Endodermal cell (in vitro differentiated cells): ENCODE measurements at places on chromosomes 5 and 9.

GRCh38 chr5:144267961-144268513 is 97.4 kb downstream of the KCTD16 start:
- DNase-seq, result no peak

- DNase-seq, result peak; percentile 18
Measured at GRCh38 chr5:2256691-2257280, 374.1 kb upstream of the IRX4 start.

DNA sequence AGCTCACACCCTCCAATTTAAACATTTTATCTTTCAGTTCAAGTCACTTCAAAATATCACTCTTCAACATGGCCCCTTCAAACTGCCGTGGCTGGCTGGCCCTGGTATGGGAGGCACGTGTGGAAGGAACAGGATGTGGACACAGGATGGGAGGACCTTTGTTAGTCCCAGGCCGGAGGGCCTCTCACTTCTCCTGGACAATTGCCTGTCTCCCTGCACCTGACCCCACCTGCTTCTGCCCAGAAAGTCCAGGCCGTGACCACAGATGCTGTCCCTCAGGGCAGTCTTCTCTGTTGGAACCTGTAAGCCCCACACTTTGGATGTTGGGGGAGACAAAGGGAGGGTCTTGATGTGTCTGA is 19.4 kb downstream of the AMBP start:
- DNase-seq, result peak; percentile 28

DNA sequence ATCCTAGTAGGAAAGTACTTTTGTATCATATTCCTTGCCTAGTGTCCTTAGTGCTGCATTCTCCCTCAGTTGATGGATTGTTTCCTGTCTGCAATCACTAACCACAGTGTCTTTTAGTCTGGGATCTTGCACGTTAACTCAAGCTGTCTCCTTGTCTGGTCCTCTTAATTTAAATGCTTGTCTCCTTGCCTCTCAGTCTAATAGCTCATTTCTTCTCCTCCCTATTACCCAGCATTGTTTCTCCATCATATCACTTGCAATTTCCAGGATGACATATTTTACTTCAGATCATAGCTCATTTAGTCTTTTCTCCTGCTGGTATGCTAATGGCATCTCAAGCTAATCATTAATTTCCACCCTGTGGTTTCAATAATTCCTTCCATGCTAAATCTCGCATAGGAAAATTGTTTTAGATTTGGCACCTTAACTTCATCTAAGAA is 2052.0 kb upstream of the C9orf72 start:
- no peak for DNase-seq

GRCh38 chr5:66628561-66628960 is 32.4 kb downstream of the MAST4 start:
- DNase-seq, result no peak

- DNase-seq, result no peak
Measured at GRCh38 chr9:16458696-16459420, 411.6 kb downstream of the BNC2 start.

DNA sequence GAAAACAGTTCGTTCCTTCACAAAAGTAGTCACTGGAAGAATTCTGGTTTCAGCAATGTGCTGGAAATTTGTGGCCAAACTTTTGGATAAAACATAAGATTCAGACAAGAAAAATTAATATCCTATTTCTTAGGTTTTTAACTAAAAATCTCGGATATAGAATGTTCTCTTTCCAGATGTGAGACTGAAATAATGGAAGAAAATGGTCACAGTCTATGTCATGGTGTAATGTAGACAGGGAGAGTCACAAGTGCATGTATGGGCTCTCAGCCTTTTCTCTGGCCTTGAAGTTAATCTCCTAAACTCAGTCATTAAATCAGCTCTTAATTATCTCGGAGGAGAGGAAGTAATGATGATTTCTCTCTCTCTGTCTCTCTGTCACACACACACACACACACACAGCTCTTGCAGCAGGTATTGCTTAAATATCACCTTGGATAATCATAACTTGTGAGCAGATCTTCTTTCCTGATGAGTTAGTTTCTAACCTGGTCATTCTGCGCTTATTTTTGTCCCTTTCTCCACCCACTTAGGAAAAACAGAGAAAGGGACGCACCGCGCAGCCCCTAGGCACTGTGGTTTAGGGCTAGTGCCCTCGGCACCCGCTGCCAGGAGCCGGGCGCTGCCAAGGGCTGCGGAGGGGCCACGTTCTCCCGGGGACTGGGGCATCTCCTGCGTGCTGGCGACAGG is 672 bp upstream of the ITGA2 start:
- DNase-seq, result no peak

DNA sequence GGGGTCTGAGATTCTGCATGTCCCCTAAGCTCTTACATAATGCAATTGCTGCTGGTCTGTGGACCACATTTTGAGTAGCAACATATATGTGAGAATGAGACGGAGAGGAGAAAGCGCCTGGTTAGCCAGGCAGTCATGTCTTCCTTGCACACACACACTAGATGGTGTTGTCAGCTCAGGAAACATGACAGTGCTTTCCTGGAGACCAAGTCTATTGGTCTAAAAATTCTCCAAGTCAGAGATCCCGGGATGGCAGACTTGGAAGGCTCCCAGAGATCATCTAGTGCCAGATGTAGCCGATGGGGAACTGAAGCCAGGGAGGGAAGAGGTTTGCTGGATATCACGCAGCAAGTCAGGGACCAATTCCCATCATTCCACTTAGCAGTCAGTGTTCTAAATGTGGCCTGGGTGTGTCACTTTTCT is 53.4 kb downstream of the GALNT12 start:
- DNase-seq, result peak; percentile 53

GRCh38 chr5:98296426-98296825 is 477.0 kb upstream of the RGMB start:
- DNase-seq, result no peak

GRCh38 chr5:41218929-41219657 is 5.8 kb upstream of the C6 start:
- no peak for DNase-seq

GRCh38 chr5:155953335-155953734 is 373.6 kb upstream of the SGCD start:
- DNase-seq, result no peak

DNA sequence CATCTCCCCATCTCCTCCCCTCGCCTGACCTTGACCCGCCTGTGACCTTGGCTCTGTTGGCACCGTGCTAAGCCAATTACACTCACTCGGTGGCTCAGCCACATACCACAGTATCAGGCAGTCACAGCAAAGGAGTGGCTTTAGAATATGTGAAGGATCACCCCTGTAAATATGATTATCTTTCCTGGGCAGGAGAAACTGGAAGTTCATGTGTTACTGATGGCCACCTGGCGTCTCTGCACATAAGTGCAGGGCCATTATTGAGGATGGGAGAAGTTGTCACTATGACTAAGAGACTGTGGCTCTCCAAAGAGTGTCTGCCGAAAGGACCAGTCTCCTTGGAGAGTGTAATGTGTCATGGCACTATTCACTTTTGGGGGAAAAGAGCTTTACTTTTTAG is 116.9 kb upstream of the S1PR3 start:
- DNase-seq, result no peak

DNA sequence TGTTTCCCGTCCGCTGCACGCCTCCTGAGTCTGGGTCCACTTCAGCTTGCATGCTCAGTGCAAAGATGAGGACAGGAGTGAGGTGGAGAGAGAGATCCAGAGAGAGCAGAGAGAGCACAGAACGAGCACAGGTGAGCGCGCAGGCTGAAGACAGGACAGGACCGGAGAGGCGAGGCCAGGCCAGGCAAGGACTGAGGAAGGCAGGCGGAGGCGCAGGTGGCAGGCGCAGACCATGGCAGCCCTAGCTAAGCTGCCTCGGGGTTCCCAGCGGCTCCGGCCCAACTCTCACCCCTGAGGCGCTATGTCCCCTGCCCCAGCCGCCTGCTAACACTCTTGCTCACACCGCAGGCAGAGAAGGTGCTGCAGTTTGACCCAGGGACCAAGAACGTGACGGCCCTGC is 9.7 kb downstream of the GRIN1 start:
- DNase-seq, result no peak

DNA sequence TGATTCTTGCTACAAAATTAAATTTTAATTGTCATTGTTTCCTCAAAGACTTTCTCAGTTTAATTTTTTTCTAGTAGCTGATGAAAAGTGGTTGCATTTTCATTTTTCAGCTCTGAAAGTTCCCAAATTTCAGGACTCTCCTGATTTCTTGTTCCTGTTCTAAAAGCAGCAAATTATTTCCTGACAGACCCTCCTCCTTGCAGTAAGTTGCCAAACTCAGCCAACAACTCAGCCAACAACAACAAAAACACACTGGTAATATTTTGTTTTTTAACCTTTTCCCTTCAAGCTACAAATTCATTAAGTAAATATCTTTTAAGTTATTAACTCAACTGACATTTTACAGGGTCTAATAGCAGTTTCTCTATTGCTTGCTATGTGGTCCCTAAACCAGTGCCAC is 487.8 kb upstream of the NUDT12 start:
- DNase-seq, result no peak

DNA sequence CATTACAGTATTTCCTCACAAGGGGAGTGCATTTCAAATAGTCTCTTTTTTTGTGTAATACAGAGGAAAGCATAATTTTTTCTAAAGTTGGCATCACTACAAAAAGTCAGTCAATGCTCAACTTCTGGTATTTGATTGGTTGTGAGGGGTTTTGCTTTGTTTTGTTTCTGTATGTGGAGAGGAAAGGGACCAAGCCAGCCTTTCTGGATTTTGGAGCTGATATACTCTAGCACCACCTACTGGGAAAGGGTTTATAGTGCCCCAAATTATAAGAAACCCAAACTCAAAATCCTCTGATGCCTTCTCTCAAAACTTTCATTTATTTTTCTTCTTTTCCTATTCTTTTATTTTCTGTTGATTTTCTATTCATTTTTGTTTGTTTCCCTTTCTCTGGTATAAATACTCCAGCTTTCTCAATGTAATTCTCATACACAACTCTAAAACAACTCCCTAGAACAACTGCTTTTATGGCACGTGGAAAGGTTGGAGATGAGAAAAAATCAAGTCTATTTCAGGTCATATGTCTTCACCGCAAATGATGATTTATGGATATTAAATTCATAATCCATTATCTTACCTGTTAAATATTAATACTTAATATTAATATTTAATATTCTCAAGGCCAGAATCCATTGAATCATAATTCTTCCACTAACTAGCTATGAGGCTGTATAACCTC is 69.5 kb upstream of the ANXA1 start:
- no peak for DNase-seq

- no peak for DNase-seq
Measured at GRCh38 chr5:119328753-119329602, 26.8 kb upstream of the TNFAIP8 start.

DNA sequence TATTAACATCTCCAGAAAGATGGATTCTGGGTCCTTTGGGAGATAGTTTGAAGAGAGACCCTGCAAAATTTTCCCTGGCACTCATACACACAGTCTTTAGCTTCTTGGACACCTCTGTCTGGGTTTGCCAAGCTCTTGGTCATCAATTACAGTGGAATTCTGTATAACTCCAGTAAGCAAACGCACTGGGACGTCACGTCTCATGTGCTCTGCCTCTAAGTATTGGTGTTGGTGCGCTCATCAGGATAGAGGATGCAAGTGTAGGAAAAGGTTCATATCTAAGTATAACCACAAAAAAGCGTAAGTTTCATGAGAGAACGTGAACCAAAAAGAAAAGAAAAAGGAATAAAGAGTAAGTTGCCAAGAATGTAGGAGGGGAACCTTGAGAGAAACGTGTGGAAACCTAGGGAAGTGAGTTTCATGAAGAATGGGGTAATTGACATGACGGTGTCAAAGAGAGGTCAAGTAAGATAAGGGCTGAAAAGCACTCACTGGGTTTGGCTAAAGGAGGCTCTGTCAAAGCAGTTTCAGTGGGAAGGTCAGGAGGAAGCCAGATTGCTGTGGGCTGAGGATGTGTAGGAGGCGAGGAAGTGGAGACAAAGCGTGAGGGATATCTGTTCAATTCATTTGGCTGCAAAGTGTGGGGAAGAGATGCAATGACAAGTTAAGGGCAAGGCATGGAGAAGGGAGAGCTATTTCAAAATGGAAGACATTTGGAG is 92.7 kb downstream of the RAD23B start:
- no peak for DNase-seq

DNA sequence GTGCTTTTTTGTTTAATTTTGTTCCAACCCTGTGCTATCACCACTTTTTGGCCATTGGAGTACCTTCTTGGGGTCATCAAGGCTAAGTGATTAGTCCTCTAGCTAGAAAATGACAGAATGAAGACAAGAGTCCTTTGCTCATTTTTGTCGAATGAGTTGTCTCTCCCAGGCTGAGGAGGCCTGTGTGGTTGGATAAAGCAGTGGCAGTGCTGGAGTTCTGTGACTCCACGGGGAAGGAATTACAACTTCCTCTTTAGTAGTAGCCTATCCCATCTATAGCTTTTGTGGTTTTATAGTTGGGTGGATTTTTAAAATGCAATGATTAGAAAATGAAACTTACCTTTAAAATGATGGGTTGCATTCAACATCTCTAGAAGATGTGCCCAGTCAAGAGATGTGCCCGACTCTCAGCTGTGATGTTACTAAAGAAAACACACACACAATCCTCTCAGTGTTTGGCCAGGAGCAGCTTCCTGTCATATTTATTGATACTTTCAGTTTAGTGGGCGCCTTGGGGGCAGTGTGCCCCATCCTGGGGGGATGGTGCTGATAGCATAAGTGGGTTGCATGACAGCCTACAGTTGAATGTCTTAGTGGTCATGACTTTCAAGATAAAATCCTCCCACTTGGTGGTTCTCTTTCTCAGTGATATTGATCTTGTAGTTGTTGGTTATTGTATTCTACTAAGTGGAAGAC is 11.9 kb downstream of the OTULINL start:
- no peak for DNase-seq

DNA sequence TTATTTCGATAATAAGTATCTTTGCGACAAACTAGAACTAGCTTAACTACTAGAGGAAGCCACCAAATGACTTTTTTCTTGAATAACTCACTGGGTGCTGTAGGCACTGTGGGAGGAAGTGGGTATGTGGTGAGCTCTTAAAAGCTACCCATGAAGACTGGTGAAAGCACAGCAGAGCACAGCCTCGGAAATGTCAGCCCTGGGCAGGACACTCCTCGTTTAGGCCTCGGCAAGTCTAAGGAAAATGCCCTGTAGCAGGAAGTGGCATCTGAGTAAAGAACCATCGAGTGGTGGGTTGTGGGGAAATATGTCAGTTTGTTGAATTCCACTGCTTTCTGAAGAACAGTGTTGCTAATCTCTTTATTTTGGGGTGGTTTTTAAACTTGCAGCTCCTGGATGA is 44.0 kb upstream of the NCS1 start:
- DNase-seq, result no peak

- DNase-seq, result no peak
Measured at GRCh38 chr5:51468196-51468595, 84.9 kb downstream of the ISL1 start.

DNA sequence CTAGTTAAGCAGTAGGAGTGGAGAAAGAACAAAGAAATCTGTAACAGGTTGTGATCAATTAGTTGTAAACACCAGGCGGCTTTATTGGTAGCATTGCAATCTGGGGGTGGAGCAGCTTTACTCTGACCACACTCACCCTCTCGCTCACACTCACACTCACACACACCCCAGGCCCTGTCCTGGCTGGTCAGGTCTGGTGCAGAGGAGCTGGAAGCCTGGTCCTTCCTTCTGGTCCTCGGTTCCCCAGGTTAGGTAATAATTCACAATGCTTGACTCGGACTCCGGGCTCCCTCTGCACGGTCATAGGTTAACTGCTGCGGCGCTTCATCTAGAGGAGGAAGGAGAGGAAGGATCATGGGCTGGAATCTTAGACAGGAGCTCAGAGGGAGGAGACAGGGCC is 1.6 kb downstream of the CCL19 start:
- no peak for DNase-seq

- DNase-seq, result peak; percentile 85
Measured at GRCh38 chr5:140114341-140115185, 654 bp downstream of the PURA start.
